ENCODE measurements at places on chromosomes 3 and 15.

DNA sequence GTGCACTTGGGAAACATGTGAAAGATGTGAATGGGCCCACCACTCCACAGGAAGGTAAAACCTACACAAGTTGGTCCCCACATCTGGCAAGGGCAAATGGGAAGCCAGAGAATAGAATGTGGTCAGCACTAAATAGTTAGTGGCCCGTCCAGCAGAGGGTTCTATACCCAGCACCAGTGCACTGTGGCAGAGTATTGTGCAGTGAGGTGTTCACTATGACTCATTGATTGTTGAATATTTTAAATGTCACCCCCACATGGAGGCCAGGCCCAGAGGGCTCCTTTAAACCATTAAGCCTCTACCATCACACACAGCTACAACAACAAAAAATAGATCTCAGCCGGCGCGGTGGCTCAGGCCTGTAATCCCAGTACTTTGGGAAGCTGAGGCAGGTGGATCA is 11.7 kb downstream of the FRMD5 start:
- no peak for DNase-seq

GRCh38 chr15:84822653-84823281 is 5.6 kb downstream of the ALPK3 start:
- no peak for DNase-seq

GRCh38 chr15:93583552-93583951 is 494.5 kb upstream of the RGMA start:
- no peak for DNase-seq

DNA sequence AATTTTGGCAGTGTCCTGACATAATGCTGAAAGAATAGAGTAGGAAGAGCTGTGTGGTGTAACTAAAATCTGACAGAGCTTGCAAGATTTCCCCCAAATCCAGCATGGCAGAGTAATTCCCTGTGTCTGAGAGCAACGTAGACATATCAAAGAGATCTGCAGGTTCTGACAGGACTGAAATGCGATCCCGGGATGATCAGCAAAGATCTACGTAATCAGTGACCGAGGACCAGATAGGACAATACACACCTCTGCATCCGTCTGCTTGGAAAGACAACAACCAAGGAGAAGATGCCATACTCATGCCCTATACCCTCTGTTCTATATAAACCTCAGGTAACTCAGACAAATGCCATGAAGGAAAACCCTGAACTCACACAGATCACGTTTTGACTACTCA is 26.6 kb upstream of the SYNPR start:
- DNase-seq: no peak

DNA sequence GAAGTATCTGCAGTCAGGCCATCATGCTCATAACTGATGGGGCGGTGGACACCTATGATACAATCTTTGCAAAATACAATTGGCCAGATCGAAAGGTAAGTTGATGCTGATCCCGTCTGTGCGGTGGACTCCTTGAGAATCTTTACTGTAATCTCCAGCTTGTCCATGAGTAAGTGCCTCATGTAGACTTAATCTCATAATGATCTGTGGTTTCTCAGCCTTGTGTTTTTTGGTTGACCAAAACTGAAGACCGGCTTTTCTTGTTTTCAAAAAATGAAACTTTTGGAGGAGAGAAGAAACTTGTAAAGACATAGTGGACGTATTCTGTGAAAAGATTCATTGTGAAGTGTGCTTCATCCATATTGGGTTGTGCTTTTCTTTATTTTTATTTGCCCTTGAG is 285.7 kb downstream of the LRTM1 start:
- DNase-seq: no peak

- no peak for DNase-seq
These were observed 7.8 kb downstream of the ANPEP start for GRCh38 chr15:89806559-89807550.

GRCh38 chr3:134253475-134254226 is 3.0 kb upstream of the RYK start:
- DNase-seq: no peak

GRCh38 chr3:71138410-71138809 is 445.1 kb downstream of the FOXP1 start:
- no peak for DNase-seq

DNA sequence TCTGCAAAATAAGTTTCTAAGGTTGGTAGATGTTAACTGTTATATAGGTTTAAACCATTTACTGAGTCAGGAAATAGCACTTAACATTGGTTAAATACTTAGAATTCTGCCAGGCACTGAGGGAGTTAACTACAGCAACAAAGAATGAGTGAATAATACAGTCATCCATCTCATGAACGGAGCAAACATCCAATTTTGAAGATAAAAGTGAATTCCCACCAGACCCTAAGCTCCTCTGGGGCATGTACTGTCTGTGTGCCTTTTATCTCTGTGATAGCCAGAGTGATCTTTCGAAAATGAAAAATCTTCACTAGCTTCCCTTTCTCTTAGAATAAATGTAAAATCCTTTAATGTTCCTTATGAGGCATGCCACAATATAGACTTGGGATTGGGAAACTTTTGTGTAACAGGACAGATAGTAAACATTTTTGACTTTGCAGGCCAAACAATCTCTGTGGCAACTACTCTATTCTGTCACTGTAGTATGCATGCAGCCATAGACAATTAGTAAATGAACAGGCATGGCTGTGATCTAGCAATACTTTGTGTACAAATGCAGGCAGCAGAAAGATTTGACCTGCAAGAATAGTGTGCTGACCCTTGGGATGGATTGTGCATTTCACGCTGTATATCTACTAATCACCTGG is 294.5 kb upstream of the LMCD1 start:
- no peak for DNase-seq

DNA sequence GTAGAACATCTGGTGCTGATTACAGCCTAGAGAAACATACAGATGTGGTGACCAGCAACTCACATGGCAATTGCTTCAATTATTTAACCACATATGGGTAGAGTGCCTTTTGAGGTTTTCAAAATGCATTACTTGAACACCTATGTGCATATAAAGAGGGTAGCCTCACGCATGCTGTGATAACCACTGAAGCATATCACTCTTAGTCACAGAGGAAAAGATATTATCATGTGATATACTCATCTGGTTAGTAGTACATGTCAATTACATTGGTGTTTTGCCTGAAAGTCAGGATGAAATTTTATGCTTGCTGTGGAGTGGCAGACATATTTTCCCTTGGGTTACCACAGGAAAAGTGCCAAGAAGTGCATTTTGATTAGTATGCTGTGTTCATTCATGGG is 459.3 kb upstream of the AGTR1 start:
- DNase-seq: no peak

DNA sequence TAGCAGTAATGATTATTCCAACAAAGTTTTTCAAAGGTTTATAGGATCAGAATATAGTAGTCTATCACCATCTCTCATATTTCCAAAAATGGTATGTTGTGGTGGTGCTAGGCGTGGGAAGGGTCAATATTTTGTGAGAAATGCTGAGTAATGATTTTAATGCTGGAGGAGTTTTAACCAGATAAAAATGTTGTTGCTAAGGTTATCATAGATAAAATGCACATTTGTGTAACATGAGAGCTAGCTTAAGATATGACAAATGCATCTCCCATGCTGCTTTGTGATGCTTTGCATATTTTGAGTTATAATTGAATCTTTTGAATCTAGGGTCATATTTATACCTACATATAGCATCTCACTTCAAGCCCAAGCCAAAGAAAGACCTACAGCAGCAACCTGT is 103.9 kb upstream of the ROBO1 start:
- DNase-seq: no peak

DNA sequence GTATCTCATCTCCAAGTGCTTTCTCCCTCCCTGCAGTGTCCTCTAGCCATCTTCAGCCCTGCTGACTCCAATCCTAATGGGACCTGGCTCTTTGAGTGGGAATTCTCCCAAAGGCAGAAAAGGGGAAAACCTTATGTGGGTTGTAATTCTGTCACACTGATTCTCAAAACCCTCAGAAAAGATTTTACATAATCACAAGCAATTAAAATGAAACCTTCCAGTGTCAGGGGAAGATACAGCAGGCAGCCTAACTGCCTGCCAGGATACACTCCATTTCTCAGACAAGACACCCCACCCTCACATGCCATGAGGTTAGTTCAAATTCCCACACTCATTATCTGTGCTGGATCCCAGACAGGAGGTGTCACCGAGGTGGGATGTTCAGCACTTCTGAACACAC is 121.4 kb downstream of the RFTN1 start:
- DNase-seq: no peak

DNA sequence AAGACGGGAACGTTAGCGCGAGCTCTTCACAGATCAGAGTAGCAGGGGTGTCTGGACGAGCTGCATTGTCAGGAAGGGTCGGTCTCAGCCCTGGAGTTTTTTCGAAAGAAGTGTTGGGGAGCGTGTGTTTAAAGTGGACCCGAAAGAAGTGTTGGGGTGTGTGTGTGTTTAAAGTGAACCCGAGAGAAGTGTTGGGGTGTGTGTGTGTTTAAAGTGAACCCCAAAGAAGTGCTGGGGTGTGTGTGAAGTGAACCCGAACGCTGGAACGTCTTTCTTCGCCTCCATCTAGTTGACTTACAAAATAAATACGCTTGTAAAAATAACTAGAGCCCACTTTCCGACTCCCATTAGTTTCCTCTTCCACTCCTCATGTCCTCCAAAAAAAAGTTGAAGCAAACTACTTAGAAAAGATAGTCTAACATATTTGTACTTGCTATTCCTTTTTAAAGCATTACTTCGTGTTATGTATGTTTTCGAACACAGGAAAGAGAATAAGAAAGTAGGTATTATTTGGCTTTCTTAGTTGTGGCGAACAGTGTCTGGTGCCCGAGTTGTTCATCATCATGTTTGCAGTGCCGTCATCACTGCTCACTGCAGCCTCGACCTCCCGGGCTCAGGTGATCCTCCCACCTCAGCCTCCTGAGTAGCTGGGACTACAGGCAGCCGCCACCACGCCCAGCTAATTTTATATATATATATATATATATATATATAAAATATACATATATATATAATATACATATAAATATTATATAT is 1.0 kb downstream of the LRCH3 start:
- DNase-seq: peak; percentile 53

- DNase-seq: no peak
These were observed 22.9 kb upstream of the TPM1 start for GRCh38 chr15:63019511-63020109.

GRCh38 chr3:88231632-88232031 is 81.9 kb downstream of the C3orf38 start:
- no peak for DNase-seq

DNA sequence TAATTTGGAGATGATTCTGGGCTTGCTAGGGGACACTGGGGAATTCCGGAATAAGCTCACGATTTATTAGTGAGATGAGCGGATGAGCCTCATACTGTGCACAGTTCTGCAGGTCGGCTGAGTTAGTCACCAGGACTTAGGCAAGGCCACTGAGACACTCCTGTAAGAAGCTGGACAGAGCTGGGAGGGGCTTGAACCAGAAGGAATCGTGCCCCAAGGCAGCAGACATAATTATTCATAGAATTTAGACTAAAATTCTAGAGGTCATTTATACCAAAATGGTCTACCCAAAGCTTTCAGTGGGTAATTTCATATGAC is 121.4 kb downstream of the VGLL4 start:
- no peak for DNase-seq

DNA sequence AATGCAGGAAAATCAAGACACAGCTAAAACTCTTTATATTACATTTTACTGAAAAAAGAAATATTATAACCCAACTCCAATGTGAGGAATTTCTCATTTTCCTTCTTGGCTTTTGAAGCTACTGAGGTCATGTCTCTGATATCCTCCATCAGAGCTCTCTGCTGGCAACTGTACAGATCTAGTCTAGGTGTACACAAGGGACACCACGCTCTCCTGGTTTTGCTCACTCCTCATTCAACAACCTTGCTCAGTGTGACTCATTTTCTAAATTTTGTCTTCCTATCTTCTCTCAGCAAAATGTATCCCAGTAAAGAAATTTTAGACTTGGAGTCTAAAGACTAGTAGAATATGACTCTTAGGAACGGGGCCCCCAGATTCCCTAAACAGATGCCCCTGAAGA is 144.3 kb downstream of the KCNMB2 start:
- no peak for DNase-seq

DNA sequence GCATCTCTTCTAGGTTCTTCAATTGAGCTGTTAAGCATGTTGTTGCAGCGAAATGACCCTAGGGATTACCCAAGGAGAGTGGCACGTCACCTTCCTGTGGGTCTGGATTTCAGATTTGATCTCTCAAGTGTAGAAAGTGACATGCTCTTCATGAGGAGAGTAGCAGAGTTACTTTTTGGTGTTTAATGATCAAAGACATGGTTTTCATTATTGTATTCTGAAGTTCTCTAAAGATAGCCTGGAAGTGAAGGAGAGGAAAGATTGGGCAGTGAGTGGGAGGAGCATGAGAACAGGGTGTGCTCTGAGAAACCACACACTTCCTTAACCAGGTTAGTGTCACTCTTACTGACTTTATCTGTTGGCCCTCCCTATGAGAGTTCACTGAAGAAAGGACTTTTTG is 153.6 kb downstream of the AKAP13 start:
- peak; percentile 43 for DNase-seq

DNA sequence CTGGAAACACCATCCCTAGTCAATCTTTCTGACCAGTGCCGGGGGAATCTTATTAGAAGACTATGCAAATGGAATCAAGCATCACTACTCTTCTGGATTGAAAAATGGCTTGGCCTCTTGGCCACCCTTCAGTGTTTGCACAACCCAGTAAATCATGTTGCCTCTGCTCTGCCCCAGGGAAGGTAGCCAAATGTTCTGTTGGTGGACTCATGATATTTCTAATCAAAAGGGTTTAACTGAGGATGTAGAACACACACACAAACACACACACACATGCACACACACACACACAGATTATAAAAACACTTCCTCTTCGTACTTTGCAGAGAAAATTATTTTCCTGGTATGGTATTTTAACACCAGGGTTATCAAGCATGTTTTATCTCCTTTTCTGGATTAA is 7.9 kb downstream of the RBP2 start:
- no peak for DNase-seq

DNA sequence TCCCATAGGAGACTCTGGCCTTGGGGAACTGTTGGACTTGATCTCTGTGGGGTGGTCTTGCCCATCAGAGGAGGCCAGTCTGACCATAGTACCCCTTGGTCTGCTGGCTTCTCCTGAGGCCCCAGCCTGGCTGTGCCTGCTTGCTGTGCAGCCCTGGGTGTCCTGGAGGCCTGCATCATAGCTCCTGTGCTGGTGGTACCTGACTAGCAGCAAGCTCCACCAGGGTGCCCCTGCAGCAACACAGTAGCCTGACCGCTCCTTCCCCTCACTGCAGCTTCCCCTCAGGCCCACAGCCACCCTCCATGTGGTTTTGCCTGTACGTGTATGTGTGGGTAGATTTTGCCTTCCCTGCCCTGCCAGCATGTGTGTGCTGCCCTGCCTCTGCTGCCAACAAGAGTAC is 85.6 kb upstream of the TTC14 start:
- DNase-seq: no peak

GRCh38 chr15:47987908-47988532 is 132.8 kb upstream of the SLC24A5 start:
- DNase-seq: peak; percentile 26

DNA sequence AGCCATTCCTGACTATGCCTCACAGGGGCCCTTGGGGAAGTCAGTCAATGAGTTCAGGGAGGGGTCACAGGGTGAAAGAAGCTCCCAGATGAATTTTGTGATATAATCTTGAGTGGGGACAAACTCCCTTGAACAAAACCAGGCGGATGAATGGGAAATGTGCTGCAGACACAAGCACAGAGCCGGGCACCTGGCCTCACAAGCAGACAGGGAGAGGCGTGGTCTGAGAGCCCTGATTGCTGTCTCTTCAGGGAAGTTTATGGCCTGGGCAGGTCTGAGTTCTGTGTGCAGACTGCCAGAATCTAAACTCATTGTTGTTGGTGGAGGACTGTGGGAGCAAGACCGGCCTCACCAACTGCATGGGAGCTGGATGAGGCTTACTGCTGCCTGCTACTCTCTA is 591.8 kb downstream of the EPHA3 start:
- no peak for DNase-seq
